ENCODE measurements at places on chromosomes 7 and 10.

DNA sequence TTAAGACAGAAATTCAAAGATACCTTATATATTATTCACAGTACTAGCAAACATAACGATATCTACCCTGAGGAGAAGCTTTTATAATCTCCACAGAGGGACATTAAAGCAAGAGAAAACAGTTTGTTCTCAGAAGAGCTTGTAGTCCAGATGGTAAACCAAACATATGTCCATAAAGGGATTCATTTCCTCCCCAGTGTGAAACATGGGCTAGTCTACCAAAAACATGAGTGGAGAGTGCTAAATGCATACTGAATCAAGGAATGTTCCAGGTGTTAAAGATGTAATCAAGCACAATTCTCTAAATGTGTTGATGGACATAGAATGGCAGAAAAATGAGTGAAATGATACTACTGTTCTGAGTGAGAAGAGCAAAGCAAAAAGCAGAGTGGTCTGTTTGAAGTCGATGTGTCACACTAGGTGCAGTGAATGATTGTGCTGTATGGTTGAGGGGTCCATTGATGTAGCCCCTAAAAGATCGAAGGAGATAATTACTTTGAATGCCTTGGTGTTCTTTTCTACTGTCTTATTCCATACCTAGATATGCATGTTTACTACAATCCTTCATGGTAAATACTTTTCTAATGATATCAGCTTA lies 25.3 kb downstream of the BCAP29 start:
- no peak for DNase-seq

DNA sequence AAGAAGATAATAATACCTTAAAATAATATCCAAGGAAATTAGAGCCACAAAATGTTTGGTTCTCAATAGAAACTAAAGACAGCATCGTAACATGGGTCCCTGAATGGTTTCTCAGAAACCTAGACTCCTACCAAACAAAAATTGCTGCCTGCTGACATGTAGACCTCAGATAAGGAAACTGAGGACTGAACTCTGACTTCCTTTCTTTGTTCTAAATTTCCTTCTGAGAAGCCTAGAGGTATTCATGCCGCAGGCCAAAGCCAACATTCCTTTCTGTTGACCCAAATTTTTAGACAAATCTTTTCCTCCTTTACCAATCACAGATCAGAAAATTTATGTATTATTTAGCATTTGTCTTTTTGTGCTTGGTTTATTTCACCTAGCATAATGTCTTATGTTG lies 816.7 kb upstream of the PHF14 start:
- no peak for DNase-seq

GRCh38 chr10:86099542-86100334 lies 266.9 kb downstream of the GRID1 start:
- DNase-seq: no peak

DNA sequence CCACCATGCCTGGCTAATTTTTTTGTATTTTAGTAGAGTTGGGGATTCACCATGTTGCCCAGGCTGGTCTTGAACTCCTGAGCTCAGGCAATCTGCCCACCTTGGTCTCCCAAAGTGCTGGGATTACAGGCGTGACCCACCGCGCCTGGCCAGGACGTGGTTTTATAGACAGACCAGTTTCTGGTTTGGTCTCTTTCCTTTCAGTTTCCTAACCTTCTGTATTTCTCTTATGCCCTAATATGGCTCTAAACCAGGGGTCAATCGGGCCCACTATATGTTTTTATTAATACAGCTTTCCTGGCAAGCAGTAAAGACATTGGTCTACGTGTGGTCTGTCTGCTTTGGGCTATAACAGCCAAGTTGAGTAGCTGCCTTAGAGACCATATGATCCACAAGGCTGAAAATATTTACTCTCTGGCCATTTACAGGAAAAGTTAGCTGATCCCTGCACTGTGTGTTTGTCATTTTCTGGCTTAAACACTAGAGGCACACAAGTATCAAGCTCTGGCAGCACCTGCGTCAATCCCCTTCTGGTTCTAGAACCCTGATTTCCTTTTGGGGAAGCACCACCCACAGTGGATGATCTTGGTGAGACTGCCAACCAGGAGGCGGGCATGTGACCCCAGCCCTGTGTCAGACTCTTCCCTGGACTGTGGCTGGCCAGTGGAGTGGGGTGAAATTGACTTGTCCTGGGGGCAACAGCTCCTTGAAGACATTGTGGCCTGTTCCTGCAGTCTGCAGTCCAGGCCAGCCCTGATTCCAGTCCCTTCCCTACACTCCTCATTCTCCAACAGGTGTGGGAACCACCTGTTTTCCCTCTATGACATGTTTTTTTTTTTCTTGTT lies 497.2 kb downstream of the PLXNA4 start:
- no peak for DNase-seq

DNA sequence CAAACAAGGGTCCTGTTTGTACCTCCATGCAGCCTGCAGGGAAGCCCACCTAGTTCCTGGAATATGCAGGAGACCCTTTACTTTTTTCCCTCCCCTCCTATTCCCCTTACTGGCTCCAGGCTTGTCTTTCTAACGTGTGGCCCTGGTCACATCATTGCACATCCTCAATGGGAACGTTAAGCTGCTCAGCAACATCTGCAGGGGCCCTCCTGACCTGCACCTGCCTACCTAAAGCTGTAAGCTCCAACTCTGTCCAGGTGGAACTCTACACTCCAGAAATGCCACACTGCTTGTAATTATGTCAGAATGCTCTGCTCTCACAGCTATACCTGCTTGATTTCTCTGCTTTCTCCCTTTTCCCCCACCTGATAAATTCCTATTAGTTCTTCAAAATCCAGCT lies 72.1 kb downstream of the ARMC3 start:
- DNase-seq: no peak

GRCh38 chr7:6210621-6211372 lies 61.6 kb downstream of the CYTH3 start:
- DNase-seq: no peak

GRCh38 chr10:131819241-131820072 lies 81.4 kb upstream of the PPP2R2D start:
- peak; percentile 1 for DNase-seq

GRCh38 chr10:37856881-37857286 lies 526 bp downstream of the ZNF248 start:
- no peak for DNase-seq

GRCh38 chr10:43214071-43214955 lies 52.6 kb downstream of the RASGEF1A start:
- no peak for DNase-seq

DNA sequence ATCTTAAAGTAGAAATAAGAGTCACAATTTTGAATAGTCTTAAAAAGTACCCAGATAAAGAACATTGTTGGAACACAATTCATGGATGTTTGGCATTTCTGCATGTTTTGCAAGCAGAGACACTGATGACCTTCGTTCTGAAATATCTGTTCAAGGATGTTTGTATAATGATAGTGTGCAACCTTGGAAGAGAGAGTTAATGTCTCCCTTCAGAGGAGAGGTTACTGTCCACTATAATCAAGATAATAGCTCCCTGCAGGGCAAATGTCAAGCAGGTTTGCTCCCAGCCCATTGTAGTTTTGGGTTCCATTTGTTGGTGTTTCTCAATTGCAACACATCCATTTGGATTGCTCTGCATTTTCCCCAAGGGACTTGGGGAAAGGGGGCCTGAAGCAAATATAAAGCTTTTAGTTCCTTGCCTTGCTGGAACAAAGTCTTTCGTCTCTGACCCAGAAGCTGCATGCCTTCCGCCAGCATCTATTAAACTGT lies 45.2 kb downstream of the COL1A2 start:
- DNase-seq: no peak

- DNase-seq: no peak
These were observed 11.6 kb downstream of the PDLIM1 start for GRCh38 chr10:95279042-95279820.

DNA sequence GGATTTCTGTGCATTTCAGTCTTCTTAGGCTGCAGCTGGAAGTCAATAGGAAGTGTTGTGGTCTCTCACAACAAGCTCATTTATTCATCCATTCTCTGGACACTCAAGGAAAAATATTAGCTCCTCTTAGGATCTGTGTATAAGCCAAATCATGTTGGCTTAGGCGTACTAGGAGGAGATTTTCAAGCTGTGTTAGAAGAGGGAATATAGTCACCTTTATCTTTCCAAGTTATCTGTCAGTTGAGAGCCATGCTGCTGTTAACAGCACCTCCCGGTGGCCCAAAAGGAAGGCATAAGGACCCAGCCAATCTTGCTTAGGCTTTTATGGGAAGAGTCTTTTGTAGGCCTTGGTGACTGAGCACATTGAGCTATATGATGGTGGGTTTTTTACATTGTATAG lies 220.0 kb downstream of the LRMDA start:
- no peak for DNase-seq

DNA sequence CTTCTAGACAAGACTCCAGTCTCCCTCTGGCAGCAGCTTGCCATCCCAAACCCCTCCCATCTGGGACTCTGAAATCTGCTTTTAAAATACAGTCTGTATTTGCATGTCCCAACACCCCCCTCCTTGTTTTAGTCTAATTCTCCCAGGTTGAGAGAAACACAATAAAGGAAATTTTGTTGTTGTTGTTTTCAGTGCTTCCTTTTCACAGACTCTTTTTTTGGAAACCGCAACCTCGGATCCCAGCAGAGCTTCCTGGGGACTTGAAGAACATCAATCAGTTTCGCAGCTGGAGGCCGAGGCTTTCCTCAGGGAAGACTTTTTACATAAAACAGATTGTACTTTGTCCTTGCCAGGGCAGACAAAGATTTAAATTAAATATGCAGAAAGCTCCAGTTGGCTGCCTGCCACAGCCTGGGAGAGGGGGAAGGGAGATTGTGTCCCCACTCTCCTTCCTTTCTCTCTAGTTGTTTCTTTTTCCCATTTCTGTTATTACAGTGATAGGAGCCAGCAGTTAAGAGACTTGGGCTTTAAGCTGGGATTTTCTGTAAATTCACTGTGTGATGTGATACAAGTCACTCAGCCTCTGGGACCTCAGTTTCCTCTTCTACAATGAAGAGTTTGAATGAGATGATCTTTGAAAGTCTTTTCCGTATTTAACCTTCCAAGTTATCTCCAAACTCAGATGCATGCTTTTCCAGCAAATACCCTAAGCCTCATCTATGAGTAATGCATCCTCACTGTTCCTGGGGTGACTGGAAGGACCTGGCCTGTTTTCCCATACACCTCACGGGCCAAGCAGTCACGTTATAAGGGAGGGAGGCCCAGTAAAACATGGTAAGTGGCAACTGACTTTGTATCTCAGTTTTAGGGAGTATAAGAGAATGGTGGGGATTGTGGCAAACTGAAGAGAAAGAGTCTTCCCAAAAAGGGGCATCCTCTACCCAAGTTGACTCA lies 192.3 kb downstream of the REEP3 start:
- no peak for DNase-seq

- no peak for DNase-seq
These were observed 46.2 kb upstream of the ZEB1 start for GRCh38 chr10:31272841-31273240.

- DNase-seq: no peak
These were observed 20.4 kb upstream of the TBRG4 start for GRCh38 chr7:45131891-45132290.

DNA sequence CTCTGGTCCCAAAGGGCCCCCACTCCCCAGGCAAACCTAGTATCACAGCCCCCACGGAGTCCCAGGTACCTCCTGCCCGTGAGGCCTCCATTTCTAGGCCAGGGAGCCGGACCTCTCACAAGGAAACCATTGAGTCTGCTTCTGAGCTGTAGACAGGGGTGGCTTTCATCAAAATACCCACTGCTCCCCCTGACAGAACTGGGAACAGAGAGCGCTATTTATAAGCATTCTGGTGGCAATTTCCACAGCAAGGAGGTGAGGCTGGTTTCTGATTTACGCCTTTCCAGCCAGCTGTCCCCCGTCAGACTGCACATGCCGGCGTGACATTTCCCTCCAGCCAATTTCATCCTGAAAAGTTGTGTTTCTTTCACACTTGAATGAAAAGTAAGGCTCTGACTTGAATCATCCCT lies 407.5 kb upstream of the PRKCQ start:
- no peak for DNase-seq

DNA sequence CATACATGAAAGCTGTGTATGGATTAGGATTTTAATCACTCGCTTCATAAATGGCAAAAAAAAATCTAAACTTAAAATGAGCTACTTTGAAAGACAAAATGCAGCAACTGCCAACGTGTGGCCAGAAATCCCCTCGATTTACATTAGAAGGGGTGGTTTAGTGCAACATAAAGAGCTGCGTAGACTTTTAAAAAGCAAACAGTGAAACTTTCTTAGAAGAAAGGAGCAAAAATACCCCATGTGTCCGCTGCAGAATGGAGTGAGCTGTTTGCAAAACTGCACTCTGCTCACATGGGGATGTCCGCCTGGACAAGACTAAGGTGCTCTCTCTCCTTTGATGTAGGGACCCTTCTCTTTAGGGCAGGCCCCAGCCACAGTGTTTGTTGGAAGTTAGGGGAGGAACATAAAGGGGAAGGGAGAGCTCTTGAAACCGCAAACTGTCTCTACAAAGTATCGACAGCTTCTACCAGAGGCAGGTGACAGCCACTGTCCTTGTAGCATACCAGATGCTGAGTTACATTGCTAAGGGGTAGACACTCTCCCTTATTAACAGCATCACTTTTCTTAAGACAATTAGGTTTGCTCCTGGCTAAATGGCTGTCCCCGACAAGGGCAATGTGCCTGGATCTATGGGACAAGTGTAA lies 528.1 kb downstream of the KCNMA1 start:
- DNase-seq: no peak

- no peak for DNase-seq
These were observed 451.0 kb upstream of the GALNT17 start for GRCh38 chr7:70680743-70681468.

- no peak for DNase-seq
These were observed 12.4 kb downstream of the PCLO start for GRCh38 chr7:83150310-83150709.

DNA sequence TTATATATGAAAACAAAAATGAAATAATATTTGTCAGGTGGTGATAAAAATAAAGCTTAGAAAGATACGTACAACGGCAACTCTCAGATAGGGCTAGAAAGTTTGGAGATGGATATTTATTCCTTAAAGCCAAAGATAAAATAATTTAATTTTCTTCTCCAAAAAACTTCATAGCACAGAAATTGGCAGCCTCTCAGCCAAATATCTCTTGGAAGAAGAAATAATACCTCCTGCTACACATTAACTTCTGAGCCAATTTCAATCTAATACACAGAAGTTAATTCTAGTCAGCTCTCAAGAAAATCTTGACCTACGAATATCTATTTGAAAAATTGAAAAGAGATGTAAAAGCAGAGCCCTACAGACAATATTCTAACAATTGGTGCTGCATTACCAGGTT lies 122.4 kb downstream of the TES start:
- DNase-seq: no peak

- DNase-seq: no peak
These were observed 145.9 kb downstream of the LRRC4 start for GRCh38 chr7:127885222-127885772.

DNA sequence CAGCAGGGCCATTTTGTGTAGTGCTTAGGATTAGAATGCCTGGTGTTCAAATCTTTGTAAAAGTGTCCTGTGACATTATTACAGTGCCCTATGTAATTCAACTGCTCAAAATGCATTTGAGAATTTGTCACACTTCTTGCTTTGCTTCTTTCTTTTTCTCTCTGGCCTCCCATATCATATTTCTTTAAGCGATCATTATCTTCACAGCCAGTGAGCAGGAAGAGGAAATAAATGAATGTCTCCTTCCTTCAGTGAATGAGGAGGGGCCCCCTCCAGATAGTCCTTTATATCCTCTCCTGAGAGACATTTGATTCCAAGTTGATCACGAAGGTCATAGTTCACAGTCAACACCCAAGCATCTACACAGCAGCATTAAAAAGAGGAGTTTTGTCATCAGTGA lies 425.1 kb upstream of the NPVF start:
- DNase-seq: no peak

- peak; percentile 63 for DNase-seq
These were observed 25.0 kb downstream of the ABLIM1 start for GRCh38 chr10:114632869-114633715.

- no peak for DNase-seq
These were observed 1434.0 kb upstream of the LRRTM3 start for GRCh38 chr10:65491799-65492198.
